Left colon (tissue), 2 donors: ENCODE measurements at places on chromosomes 2 and 18. TPM values are rescaled to one million over a fixed set of nuclear protein-coding genes. Genes with fewer than 3 reads are reported as not detected.

Gene ATF2
- 35.4 TPM for total RNA-seq

Gene MOCOS
- 5.7 TPM for total RNA-seq

Gene REG3A
- 3.7 TPM for total RNA-seq

Gene UGT1A8
- total RNA-seq: 25.1 TPM

DNA sequence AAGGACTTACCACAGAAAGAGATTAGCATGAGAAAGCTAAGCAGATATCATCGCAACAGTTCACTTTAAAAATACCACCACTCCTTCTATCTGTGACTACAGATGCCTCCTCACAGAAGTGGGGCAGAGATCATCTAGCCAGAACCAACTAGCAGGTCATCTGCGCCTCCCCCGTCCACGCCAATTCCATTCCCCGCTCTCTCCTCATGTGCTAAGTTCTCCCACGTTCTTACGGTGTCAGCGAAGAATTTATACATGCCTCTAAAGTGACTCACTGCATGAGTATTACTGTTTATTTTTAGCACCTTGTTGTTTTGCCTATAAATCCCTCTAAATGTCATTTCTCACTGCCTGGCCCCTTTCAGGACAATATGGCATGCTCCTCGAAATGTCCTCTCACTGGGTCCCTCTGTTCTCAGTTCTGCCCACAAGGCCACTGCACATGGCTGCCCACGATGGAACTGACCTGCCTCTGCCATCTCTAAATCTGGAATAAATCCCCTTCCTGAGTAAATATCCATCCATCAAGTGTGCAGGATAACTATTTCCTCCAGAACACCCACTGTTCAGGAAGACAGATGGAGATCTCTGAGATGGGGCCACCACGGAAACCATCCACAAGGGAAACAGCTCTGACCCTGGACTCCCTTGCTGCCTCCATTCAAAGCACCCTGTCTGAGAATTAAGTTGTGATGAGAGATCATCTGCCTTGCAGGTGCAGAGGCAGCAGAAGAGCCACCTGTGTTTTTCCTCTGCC is 137.7 kb downstream of the IRS1 start:
- no peak for DNase-seq

DNA sequence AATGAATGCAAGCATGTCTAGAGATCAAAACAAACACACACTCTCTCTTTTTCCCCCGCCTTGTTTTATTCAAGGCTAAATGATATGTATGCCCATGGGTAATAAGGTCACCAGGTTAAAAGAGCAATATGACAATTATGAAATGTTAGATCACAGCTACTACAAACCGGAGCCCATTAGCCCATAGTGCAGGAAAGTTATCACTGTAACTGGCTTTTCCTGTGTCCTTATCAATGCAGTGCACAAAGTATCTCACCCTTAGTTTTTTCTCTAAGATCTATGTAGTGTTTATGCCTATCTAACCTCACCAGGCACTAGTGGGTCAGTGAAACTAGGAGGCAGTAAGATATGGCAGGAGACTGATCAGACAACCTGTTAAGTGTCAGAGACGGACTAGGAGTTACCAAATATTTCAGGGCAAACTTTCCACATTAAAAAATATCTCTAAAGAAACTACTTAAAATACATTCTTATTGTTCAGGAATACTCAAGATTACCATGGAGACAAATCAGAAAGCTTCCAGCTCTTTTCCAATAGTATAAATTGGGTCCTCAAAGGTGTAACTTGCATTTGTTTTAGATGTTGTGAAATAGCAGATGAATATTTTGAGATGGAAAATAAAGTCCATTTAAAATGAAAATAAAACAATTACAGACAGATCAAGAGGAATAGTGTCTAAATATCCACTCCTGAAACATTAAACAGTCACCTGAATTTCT is 282.2 kb downstream of the EXOC6B start:
- DNase-seq: no peak

DNA sequence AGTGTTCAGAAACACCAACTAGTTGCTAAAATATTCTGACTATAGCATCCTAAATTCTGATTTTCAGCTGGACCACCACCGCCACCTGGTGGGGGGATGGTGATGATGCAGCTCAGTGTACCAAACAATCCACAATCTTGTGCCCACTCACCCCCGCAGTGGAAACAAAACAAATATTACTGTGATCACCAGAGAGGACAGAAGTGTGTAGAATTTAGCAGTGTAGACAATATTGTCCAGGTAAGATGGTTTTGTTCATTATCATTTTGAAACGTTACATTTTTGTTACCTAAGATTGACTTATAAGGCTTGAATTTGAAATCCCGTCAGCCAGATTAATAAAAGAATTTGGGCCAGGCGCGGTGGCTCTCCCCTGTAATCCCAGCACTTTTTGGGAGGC is 31.7 kb upstream of the UBXN4 start:
- no peak for DNase-seq
